Skeletal muscle cell (primary cell): ENCODE measurements at places on chromosomes 5 and 9.

DNA sequence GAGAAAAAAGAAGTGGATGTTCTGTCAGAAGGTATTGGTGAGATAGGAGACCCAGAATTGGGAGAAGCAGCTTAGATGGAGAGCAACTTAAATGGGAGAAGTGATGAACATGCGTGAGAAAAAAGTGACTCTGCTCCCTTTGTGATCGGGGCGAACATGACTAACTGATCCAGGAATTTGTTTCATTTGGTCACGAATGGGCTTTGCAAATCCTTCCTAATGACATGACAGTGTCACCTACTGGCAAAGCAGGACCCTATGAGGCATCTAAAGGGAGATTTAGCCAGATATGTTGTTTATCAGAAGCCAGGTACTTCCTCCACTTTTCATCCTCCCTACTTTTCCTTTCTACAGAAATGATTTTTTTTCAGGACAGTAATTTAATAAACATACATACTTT, 787.4 kb upstream of the RGMB start:
- peak; percentile 19 for DNase-seq

DNA sequence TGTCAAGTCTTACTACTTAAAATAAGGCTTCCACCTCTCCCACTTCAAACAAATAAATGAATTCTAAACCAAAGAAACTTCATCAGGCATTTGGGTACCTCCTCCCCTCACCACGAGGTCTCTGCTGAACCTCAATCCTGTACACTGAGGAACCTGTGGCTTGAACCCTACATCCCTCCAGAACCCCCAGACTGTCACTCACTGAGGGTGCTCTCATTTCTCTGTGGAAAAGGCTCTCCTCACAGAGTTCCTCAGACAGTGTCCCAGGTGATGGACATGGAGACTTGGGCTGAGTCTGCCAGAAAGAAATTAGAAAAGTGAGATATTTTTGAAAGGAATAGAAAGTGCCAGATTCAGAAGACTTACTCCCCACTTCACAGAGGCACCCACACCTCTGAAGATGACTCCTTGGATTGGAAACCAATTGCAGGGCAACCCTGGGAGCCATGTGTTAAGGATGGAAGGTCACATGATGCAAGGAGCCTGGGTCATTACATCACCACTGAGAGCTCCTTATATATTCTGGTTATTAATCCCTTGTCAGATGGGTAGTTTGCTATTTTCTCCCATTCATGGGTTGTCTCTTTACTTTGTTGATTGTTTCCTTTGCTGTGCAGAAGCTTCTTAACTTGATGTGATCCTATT, 19.8 kb downstream of the MLANA start:
- no peak for DNase-seq

GRCh38 chr5:51347704-51348103, 35.5 kb upstream of the ISL1 start:
- DNase-seq, result no peak

DNA sequence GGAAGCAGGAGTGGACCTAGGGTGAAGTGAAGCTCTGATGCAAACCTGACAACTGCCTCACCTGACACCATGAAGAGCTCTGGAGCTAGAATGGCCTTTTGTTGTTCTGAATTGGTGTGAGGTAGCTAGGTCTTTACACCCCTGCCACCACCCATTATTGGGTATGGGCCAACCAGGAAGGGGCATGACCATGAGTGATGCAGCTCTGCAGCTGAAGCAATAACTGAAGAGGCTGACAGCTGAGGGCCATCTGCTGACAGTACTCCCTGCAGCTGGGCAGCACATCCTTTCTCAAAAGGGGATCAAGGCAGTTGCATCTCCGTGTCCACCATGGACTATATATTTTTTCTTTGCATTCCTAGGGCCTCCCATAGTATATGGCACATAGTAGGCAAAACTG, 87.0 kb upstream of the TLE1 start:
- peak; percentile 25 for DNase-seq
